ENCODE measurements at places on chromosomes 2 and 18.

DNA sequence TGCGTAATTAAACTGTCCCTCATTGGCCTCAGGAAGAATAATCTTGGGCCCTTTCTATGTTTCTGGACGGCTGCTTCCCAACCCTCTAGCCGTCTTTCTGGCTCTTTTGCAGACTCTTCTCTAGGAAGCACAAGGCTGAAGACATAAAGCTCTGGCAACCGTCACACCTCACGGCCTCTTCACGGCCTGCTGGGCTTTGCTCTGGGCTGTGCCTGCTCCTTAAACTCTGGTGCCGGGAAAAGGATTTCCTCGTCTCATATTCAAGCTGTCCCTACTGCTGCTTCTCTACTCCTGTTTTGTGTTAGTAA is 36.0 kb upstream of the WIPF1 start:
- DNase-seq = no peak

- no peak for DNase-seq
Observed at GRCh38 chr2:175976391-175977157, 25.5 kb downstream of the LNPK start.

GRCh38 chr2:83068714-83069113 is 1390.4 kb downstream of the SUCLG1 start:
- DNase-seq = no peak

GRCh38 chr2:111250448-111251030 is 129.8 kb downstream of the BCL2L11 start:
- no peak for DNase-seq

- no peak for DNase-seq
Observed at GRCh38 chr2:192885569-192886160, 690.9 kb upstream of the TMEFF2 start.

DNA sequence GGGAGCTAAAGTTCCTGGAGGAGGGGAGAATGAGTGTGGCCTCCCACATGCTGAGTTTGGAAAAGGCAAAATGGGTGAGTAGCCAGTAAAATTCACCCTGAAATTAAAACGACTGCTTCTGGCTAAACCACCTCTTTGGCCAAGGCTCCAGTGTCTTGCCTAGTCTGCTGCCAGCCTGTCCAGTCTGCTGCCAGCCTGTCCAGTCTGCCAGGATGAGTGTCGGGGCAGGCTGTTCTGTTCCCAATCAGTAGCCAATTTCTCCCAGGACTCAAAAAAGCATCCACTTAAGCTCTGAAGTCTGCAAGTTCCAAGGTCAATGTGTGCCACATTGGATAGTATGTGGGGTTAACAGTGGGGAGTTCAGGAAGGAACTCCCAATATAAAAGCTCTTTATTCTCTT is 134.6 kb upstream of the KLHL29 start:
- DNase-seq = no peak

- DNase-seq = no peak
Observed at GRCh38 chr2:199932312-199932855, 21.3 kb downstream of the C2orf69 start.

DNA sequence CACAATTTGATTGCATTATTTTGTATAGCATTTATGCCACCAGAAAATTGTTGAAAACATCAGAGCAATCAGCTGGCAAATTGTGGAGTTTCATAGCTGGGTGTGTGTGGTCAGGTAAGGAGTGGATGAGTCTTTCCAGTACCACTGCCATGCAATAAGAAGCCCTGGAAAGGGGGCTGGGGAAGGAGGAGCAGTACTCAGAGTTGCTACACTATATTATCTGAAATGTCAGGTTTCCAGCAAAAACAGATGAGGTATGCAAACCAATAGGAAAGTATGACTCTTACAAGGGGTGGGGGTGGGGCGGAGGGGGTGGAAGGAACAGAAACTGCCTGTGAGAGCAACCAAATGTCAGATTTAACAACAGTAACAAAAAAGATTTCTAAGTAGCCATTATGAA is 112.2 kb downstream of the SOS1 start:
- DNase-seq = no peak

GRCh38 chr2:48587560-48587959 is 30.1 kb upstream of the GTF2A1L start:
- no peak for DNase-seq

DNA sequence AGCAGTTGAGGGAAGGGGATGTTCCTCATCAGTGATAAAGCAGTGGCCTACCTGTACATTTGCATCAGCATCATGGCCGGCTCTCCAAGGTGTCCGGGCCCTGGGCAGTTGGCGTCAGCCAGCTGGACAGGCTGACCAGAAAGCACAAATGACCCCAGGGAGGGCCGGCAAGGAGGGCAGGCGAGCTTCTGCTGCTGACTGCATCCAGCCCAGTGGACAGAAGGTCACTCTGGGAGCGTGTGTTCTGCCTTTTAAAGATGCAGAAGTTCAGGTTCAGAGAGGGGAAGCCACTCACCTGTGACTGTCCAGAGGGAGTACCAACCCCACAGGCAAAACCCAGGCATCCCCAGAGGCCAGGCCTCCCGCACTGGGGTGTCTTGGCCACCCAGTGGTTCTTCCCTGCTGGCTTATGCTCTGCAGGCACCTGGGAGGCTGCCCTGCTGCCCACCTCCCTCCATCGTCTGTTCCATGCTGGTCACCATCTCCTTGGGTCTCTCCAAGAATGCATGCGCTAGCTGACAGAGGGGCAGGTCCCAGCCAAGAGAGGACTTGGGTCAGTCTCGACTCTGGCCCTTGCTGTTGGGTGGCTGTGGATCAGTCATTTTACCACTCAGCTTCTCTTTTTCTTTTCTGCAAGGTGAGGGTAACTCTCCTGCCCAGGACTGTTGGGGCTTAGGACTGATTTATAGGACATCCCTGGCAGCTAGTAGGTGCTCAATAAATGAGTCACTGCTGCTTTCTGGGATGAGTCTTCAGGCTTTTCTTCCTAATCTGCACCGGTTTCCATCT is 89.9 kb downstream of the INHBB start:
- DNase-seq = no peak

DNA sequence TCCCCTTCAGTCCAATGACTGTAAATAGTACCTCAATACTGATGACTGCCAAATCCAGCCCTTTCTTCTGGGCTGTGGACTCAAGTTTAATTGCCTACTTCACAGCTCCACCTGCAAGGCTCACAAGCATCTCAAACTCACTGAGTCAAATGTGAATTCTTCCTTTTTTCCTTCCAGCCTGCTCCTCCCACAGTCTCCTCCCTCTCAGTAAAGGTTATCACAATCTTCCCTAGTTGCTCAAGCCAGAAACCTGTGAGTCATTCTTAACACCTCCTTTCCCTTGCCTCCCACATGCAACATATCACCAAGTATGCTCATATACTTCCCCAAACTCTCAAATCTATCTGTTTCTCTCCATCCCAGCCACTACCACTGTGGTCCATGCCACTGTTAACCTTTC is 3.7 kb upstream of the MFSD6 start:
- DNase-seq = no peak

- DNase-seq = no peak
Observed at GRCh38 chr2:8571792-8572499, 109.9 kb upstream of the ID2 start.

DNA sequence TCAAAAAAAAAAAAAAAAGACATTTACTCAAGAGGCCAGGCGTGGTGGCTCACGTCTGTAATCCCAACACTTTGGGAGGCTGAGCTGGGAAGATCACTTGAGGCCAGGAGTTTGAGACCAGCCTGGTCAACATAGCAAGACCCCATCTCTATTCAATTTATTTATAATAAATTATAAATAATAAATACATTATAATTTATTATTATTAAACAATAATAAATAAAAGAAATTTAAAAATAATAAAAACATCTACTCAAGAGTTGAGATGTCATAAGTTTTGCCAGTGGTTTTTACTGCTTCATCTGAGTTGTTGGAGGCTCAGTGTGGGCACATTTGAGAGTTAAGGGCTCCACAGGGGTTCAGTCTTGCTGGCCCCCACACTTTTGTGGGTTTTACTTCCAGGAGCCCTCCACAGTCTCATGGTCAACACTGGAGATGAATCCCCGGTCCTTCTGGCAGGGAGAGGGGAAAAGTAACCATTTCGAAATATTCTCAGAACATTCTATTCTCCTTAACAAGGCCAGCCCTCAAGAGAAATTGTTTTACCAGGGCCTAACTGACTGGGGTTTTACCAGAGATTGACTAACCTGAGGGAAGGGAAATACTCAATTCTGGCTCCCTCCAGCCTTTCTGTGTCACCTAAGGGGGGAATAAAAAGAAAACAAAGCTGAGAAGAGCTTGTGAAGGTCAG is 51.6 kb upstream of the NCOA1 start:
- no peak for DNase-seq

- DNase-seq = no peak
Observed at GRCh38 chr2:64196963-64197362, 52.7 kb upstream of the PELI1 start.

GRCh38 chr2:160423126-160423525 is 70.5 kb downstream of the RBMS1 start:
- DNase-seq = no peak

DNA sequence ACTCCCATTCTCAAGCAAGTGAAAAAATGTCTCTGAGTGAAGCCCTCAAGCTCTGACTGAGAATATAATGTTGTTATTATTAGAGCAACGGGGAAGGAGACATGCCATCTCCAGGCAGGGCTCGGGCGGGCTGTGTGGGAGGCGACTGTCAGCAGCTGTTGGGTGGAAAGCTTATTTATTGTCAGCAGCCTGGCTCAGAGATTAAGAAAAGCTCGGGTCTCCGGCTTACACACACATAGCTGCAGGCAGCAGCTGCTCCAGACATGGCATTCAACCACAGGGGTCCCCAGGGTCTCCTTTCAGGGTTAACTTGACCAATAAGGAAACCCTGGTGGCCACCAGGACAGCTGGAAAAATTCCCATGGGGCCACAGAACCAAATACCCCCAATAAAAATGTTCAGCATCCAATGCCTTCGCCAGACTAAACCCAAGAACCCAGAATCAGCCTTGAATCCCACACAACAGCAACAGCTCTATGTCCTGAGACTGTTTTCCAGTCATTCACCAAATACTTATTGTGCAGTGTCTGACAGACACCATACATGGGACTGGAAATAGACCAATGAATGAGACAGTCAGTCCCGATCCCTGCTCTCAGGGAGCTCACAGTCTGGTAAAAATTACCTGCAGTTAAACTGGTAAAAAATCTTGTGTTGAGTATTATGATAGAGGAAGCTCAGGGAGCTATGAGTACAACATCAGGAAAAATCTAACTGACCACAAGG is 70.5 kb upstream of the RTN4 start:
- no peak for DNase-seq

- DNase-seq = no peak
Observed at GRCh38 chr2:160289831-160290230, 89.8 kb upstream of the ITGB6 start.

DNA sequence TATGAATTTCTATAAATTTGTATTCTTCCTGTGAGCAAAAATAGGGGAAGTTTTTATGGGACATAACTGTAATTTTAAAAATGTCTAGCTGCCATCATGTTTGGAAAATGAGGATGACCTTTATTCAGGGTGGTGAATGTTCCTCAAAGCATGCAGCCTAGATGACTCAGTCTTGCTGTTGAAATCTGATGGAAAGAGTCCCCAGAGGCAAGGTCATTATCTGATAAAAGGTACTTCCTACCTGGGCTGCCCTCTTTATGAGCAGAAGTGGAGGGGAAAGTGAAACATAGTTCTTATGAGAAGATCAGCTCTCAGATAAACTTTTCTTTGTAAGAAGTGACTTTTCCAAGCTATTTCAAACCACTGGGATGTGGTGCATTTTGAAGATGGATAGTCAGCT is 1144.7 kb upstream of the PIK3C3 start:
- DNase-seq = no peak

DNA sequence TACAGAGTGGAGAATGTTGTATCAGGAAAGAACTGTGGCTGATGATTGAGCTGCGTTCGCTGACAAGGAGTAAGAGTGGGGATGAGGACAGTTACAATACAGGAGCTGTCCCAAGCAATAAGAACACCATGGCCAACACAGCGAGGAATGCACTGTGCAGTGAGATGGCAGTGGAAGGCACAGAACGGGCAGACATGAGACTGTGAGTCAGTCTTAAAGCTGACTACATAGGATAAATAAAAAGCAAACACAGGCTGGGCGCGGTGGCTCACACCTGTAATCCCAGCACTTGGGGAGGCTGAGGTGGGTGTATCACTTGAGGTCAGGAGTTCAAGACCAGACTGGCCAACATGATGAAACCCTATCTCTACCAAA is 89.8 kb downstream of the CABYR start:
- DNase-seq = no peak

GRCh38 chr2:85066006-85066740 is 67.0 kb upstream of the TCF7L1 start:
- DNase-seq = no peak

- DNase-seq = no peak
Observed at GRCh38 chr2:173496746-173497145, 142.1 kb downstream of the CDCA7 start.

DNA sequence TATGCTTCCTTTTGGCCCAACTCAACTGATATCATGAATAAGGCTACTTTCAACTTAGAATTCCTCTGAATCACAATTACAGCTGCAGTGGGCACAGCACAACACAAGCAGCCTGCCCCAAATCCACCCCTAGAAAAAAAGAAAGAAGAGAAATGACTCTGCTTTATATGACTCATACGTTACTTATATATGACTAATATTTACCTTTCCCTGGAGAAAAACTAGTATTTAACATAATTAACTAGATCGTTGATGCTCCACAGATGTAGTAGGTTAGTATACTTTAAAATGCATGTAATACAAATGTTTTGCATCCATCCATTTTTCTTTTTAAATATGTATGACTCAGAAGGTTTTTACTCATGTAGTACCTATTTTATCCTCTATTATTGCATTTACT is 133.3 kb upstream of the UNC80 start:
- DNase-seq = no peak

DNA sequence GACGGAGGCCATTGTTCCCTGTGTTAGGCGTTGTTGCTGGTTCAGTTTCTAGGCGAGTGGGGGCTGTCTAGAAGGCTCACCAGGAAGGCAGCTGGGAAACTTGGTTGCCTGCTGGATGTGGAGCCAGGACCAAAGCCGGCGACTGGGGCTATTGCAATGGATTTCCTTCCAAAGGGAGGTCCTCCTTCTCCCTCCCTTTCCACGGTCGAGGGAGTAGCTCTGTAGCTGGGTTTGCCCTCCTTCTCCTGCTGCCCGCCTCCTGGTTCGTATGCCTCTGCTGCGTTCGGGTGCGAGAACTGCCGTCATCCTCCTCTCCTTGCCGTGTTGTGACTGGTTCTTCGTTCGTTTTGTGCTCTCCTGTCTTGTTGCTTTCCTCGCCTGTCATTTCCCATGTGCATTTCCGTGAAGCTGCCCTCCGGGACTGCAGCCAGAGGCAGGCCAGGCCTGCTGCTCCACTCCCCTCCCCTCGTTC is 203.4 kb downstream of the NEDD4L start:
- no peak for DNase-seq

DNA sequence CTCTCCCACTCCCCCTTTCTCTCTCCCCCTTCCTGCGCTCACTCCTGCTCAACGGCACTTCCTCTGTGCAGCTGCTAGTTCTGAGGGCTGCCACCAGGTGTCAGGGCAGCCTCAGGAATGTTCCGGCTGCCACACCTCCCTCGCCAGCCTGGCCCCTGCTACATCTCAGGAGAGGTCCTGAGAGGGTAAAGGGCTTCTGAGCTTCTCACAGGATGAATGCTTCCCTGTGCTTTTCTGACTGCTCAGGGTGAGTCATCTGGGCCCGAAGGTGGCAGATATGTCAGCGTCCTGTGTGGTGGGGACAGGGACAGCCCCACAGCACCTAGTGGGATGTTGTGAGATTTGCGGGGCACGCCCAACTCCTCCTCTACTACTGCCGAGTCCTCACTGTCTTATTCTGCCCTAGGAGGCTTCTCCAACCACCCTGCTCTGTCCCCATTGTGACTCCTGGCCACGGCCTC is 49.0 kb downstream of the PLEKHB2 start:
- peak; percentile 56 for DNase-seq

Data from activated naive CD4-positive, alpha-beta T cell (primary cell).